ENCODE measurements at places on chromosomes 16 and 17. TPM values are rescaled to one million over a fixed set of nuclear protein-coding genes. Genes with fewer than 3 reads are reported as not detected.
A peak's percentile ranks its signal among the peaks of the same experiment; 100 is the strongest.

MRPL27 gene
- total RNA-seq: 79.3 TPM

GRCh38 chr17:74865504-74866197, 6.0 kb upstream of the GRIN2C start:
- DNase-seq: no peak

DNA sequence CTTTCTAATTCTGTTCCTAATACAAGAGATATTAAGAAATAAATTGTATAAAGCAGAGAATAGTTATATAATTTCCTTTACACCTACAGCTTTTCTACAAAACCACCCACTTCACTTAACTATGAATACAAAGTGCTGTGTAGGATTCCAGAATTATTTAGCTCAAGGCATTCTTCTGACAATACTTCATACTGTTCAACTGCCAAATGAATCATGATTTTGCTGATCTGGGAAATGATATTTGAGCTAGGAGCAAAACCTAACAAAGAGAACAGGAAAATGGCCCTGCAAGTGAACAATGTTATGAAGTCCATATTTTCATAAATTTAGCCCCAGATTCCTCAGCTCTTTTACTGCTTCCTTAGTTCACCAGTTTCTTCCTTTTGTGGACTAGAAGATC, 12.9 kb downstream of the BBS2 start:
- no peak for DNase-seq

MYADML2 gene
- total RNA-seq: 4.0 TPM

CA7 gene
- total RNA-seq: not detected

DNA sequence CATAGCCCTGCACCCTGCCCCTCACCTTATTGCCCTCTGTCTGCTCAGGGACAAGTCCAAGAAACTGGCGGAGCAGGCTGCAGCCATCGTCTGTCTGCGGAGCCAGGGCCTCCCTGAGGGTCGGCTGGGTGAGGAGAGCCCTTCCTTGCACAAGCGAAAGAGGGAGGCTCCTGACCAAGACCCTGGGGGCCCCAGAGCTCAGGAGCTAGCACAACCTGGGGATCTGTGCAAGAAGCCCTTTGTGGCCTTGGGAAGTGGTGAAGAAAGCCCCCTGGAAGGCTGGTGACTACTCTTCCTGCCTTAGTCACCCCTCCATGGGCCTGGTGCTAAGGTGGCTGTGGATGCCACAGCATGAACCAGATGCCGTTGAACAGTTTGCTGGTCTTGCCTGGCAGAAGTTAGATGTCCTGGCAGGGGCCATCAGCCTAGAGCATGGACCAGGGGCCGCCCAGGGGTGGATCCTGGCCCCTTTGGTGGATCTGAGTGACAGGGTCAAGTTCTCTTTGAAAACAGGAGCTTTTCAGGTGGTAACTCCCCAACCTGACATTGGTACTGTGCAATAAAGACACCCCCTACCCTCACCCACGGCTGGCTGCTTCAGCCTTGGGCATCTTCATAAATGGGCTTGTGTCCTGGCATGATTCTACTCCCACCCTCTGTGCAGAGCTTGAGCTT, 6.3 kb upstream of the NFATC3 start:
- DNase-seq: no peak

DNA sequence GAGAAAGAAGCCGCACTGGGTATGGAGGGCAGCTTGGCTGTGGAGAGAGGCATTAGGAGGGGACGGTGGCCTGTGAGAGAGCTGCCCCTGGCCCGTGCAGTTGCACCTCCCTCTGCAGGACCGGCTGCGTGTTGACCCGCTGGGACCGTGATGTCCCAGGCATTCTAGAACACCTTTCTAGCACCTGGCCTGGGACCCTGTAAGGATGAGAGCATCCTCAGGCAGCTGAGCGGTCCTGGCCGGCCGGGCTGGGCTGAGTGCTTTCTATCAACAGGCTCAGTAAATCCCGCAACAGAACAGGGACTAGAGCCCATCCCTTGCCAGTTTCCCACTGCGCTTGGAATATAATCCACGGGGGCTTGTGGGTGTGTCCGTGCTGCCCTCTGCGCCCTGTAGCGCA, 14.7 kb downstream of the TBC1D24 start:
- DNase-seq: no peak

- DNase-seq: no peak
Observed at GRCh38 chr16:11302977-11303376, 21.8 kb upstream of the PRM1 start.

PRAC1 gene
- not detected for total RNA-seq

GGT6 gene
- 0.22 TPM for total RNA-seq

- no peak for DNase-seq
Observed at GRCh38 chr17:61574542-61575351, 16.3 kb downstream of the NACA2 start.

DNA sequence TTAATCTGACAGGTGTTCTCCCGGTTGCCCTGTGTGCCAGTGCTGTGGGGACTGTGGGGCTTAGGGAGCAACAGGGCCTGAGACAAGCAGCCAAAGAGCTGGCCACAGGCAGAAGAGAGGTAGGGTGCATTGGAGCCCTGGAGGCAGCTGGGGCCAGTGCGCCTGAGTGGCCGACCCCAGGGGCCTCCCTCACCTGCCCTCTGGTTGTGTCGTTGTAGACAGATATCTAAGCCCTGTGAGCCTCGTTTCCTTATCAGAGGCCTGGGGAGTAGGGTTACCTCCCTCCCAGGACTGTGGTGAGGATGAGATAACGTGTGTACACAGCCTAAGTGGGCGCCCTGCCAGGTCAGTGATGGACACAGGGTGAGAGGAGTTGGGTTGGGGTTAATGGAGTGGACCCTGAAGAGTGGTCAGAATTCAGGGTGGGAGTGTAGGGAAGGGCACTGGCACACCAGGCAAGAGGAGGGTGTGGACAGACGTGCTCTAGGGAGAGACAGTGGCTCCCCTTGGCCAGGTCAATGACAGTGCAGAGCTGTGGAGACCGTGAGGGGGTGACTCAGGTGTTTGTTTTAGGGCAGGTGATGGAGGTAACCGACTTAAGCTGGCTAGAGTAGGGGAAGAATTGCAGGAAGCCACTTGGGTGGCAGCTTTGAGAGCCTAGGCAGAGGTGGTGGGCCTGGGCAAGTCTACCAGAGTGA, 3.4 kb downstream of the NARF start:
- peak; percentile 39 for DNase-seq

- DNase-seq: no peak
Observed at GRCh38 chr17:19253112-19253511, 15.9 kb downstream of the EPN2 start.

GRCh38 chr17:68771867-68772515, 170.8 kb upstream of the FAM20A start:
- no peak for DNase-seq

- DNase-seq: no peak
Observed at GRCh38 chr16:3085868-3086595, 13.1 kb downstream of the ZSCAN10 start.

KRT39 gene
- total RNA-seq: not detected

SULT1A1 gene
- 15.5 TPM for total RNA-seq

ATF7IP2 gene
- total RNA-seq: 50.0 TPM

DNA sequence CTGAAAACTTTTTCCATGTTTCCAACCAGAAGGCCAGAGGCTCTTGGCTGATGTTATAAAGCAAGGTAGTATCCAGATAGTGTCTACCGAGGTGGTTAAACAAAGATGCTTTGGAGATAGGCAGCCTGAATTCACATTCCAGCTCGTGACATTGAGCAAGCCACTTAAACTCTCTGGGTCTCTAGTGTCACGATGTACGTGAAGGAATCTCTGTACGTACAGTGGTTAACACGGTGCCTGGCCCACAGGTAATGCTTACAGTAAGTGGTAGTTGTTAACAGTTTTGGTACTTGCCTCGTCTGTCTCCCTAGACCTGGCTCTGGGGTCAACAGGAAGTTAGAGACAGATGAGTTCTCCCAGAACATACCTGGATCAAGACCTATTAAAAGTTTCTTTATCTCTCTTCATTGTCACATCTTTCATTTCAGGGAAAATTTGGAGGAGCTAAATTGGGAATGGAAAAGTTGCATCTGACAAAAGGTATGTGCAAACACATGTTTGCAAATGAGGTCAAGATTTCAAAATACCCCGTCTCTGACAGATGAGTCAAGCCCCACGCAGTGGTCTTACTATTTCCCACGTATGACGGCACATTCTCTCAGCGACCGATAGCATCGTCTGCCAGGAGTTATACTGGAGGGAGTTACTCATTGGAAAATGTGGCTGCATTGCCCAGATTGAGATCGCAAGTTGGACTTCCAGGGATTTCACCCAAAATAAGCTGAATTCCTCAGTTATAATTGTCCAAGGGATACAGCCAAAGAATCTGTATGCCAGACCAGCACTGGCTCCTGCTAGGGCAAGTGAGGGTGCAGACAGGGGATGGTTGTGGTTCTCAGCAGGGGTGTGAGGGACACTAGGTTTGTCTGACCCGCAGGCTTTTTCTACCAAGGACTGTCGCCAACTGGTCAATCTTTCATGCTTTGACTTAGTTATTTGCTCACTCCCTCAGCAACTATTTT, 18.9 kb upstream of the MYH10 start:
- no peak for DNase-seq

DNA sequence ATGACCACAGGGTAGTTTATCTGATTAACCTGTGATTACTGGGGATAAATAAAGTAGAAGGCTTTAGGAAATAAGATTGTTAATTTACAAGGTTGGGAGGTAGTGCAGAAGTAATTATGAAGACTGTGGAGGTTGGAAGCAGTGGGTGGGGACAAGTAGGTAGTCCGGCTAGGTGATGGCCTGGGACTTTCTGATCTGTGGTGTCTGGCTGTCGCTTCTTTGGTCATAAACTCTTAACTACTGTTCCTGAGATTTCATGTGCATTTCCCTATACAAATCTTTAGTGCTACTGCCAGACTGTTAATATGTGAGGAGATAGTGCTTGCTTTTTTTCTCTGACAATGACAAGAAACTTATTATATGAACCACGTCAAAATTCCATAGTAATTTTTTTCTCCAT, 19.5 kb upstream of the HNF1B start:
- no peak for DNase-seq

DNA sequence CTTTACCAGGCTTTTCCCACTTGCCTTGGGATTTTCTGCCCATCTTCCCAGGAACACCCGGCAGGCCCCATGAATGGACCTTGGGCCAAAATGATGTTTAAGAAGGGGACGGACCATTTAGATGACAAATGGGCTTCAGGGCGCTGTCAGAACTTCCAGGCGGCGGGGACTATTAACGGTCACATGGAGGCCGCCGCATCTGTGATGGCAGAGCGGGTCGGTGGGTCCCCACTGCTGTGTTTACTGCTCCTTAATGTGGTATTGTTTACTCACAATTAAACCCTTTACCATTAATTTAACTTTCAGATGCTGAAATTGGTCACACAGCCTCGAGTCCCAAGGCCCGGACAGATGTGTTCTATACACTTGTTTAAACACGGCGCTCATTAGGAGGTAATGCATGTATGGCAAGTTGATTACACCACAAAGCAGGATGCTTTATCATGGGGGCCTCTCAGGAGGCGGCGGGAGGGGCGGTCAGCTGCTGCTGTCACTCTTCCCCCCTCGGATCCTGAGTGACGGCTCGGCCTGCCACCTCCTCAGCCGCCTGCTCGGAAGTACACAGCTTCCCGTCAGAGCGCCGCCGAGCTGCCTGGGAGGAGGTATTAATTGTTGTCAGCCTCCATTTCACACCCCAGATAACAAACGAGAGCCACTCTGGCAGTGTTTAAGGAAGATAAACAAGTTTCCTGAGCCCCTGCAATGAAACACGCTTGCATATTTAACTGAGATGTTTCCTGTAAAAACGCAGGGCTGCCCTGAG, 83.9 kb upstream of the IRX3 start:
- DNase-seq: peak; percentile 55

- no peak for DNase-seq
Observed at GRCh38 chr16:8217201-8217600, 373.1 kb downstream of the TMEM114 start.

DNA sequence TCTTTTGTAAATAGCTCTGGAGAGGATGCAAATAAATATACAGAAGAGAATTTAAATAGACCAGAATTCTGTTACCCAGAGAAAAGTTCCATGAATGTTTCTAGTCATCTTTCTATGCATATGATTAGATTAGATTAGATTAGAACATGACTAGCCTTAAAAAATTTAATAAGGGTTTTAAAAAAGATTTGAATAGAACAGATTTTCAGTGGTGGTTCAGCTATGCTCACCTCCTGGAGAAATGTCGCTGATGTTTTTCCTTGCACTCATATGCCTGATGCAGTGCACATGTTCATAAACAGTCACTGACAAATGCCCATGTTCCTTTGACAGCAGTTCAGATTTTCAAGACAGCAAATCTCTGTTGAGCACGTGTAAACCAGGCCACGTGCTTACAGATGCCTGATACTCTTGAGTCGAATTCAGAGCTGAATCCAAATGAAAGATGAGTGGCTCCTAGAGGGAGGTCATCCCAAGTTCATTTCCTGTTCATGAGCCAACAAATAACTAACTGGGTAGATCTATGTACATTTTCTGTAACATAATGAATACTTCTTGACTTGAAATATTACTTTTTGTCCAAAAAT, 19.9 kb upstream of the RAB11FIP4 start:
- DNase-seq: no peak

DNAJA2 gene
- total RNA-seq: 97.2 TPM

- DNase-seq: no peak
Observed at GRCh38 chr16:19861133-19861532, 23.5 kb downstream of the GPRC5B start.

DNA sequence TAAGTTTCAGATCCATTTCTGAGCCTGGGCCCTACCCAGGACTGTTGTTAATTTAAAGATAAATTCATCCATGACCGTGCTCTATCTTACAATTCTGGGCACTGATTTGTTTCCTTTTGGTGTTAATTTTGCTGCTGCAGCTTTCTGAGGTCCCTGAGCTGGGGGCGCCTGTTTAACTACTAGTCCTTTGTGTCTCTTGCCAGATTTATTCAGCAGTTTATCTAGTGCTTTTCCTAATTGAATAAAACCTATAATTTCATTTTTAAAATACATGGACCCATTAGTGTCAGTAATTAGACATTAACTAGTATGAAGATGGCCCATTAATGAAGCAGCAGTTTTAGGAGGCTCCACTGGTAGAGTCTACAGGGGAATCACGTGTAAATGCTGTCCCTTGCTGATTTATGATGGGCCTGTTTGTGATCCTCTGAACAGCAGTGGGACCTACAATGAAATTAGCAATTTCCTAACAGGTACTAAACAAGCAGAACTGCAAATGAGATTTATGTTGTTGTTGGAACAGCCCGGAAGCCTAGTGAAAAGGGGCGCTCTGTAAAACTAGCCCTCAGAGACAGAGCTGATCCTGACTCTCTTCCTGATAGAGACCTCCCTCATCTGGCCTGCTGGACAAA, 54.7 kb downstream of the HS3ST2 start:
- DNase-seq: no peak

GRCh38 chr16:29719063-29719462, 26.7 kb downstream of the C16orf54 start:
- no peak for DNase-seq

TNP2 gene
- total RNA-seq: not detected

- no peak for DNase-seq
Observed at GRCh38 chr16:51031598-51031997, 119.5 kb downstream of the SALL1 start.

- DNase-seq: no peak
Observed at GRCh38 chr17:21269394-21269793, 15.1 kb upstream of the MAP2K3 start.

SDR42E1 gene
- total RNA-seq: 0.92 TPM

GRCh38 chr16:84703681-84704080, 3.9 kb downstream of the USP10 start:
- DNase-seq: no peak

CLEC3A gene
- total RNA-seq: not detected

GRCh38 chr17:5354886-5355415, 64.5 kb downstream of the NUP88 start:
- no peak for DNase-seq

IL21R gene
- 0.07 TPM for total RNA-seq

G6PC1 gene
- total RNA-seq: not detected
